AG04449 (cell line): ENCODE measurements at places on chromosomes 2 and 18.
A peak's percentile ranks its signal among the peaks of the same experiment; 100 is the strongest.

GRCh38 chr2:227846831-227847230, 24.6 kb upstream of the DAW1 start:
- no peak for DNase-seq

DNA sequence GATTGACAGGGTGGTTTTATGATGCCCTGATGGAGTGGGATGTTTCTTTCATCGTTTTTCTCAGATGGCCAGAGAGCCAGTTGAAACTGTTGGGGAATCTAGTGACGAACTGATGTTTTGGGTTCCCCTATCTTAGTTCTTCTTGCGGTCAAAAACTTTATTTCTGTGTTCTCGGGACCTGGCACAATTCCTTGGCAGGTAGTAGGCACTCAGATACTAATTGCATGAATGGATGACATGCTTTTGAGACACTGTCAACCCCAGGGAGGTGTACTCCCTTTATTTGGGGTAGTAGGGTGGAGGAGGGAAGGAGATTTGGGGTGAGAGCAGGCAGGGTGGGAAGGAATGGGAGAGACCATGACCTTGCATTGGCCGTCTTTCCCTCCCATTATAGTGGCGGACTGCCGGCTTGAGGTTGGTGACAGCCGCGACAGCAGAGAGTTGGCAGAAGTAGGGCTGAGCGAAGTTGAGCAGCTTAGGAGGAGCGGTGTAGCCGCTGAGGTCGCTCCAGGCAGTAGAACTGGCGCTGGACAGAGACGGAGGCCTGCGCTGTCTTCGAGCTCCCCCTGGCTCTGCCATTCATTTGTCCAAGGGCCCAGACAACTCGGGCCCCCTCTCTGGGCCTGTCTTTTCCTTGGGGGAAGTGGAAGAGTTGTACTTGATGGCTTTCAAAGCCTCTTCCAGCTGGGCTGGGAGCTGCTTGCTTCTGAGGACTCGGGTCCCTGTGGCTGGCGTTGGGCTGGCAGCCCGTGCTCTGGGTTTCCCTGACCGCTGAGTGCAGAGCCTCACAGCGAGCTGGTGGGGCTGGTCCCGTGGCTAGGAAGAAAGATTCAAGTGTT, 2.6 kb downstream of the TET3 start:
- DNase-seq: no peak

DNA sequence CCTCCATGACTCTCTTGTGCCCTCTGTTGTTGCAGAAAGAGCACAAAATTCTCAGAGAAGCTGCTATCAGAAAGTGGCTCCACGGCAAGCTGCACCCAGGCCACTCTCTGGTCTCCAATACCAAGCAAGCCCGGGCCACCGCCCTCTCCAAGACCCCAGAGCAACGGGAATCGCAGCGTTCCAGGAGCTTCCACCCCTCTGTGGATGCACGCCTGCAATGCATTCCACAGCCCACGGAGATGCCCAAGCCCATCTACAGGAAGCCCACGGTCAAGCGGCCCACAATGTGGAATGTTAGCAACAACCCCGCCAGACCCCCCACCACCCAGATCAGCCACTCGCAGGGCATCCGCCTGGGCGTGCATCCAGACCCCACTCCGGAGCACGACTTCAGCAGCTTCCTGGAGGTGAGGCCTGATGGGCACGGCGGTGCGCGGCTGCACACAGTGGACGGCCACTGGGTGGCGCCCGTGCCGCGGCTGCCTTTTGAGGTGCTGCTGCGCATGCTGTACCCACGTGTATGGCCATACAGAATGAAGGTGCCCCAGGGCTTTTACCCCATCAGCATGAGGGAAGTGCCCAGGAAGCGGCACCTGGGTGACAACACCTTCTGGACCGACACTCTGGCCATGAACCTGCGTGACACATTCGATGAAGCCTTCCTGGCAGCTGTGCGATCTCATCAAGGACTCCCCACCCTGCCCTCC, 6.3 kb downstream of the ANKRD53 start:
- DNase-seq: no peak

- peak; percentile 29 for DNase-seq
Measured at GRCh38 chr2:135904341-135904989, 28.2 kb upstream of the MCM6 start.

DNA sequence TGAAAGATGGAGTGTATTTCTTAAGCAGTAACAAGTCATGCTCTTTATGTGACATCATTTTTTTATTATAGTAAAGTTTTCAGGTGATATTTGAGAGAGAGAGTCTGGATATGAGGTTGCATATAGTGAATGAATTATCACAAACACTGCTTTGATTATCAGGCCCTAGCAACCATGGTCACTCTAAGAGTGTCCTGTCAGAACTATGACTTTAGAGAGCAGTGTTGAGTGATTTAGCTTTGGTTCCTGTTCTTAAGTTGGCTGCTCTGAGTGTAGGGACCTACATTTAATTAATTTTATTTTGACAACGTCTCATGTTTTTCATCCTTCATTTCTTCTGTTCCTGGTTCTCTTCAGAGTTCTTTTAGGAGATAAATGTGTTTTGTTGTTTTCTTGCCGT, 275.5 kb downstream of the KCNJ3 start:
- no peak for DNase-seq

DNA sequence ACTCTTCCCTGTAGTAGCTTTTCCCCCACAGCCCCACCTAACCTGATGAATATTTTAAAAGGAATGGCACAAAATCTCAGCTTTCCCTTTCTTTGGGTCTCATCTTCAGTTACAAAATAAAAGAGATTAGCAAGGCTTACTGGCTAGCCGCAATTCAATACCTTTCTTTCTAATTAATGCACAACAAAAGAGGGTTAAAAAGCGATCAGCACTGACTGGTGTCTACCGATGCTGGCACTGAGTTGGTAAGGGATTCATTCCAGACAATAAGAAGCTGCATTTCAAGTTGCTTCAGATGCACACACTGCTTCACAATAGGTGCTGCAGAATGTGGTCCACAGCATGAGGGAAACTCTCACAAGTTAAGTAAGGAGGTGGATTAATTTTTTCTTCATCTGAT, 41.9 kb downstream of the HDHD2 start:
- DNase-seq: no peak

GRCh38 chr18:67517444-67517765, 885 bp upstream of the DSEL start:
- DNase-seq: no peak

GRCh38 chr2:198326431-198326830, 522.0 kb downstream of the PLCL1 start:
- DNase-seq: no peak

GRCh38 chr2:147860009-147860408, 15.2 kb downstream of the ACVR2A start:
- no peak for DNase-seq
